ENCODE measurements at places on chromosomes 6 and 20. TPM values are rescaled to one million over a fixed set of nuclear protein-coding genes. Genes with fewer than 3 reads are reported as not detected.

SRSF12 gene
- 2.2 TPM for total RNA-seq

NFYA gene
- 11.7 TPM for total RNA-seq

SLC52A3 gene
- 0.60 TPM for total RNA-seq

MLN gene
- total RNA-seq = not detected

RAET1E gene
- total RNA-seq = 2.9 TPM

SLC17A3 gene
- total RNA-seq = 0.86 TPM

SCRT2 gene
- 0.04 TPM for total RNA-seq

SIRPB1 gene
- total RNA-seq = 0.47 TPM

MPIG6B gene
- not detected for total RNA-seq

GABRR1 gene
- total RNA-seq = not detected

SEL1L2 gene
- total RNA-seq = not detected
